ENCODE measurements at places on chromosomes 1 and 21.

GRCh38 chr21:33947451-33948095 lies 32.0 kb upstream of the ATP5PO start:
- peak; percentile 12 for DNase-seq

DNA sequence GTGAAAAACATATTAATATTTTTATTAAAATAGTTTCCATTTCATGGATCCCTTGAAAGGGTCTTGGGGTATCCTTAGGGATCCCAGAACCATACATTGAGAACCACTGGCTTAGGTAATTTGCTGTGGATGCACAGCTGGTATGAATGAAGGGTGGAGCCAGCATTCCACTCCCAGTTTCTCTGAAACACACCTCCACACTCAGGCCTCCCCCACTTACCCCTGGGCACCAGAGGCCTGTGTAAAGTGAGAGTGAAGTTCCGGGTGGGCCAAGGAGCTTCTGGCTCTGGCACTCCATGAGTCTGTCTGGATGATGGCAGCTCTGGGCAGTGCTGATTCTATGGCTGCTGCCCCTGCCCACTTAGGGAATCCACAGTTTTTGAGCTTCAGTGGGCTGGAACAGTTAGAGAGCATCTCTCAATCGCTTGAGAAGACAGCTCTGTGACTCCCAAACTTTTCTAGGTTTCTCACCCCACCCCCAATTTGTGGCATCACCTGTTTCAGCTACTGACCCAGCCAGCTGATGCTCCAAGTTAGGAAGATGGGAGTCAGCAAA lies 57.8 kb upstream of the CD1D start:
- DNase-seq: no peak

DNA sequence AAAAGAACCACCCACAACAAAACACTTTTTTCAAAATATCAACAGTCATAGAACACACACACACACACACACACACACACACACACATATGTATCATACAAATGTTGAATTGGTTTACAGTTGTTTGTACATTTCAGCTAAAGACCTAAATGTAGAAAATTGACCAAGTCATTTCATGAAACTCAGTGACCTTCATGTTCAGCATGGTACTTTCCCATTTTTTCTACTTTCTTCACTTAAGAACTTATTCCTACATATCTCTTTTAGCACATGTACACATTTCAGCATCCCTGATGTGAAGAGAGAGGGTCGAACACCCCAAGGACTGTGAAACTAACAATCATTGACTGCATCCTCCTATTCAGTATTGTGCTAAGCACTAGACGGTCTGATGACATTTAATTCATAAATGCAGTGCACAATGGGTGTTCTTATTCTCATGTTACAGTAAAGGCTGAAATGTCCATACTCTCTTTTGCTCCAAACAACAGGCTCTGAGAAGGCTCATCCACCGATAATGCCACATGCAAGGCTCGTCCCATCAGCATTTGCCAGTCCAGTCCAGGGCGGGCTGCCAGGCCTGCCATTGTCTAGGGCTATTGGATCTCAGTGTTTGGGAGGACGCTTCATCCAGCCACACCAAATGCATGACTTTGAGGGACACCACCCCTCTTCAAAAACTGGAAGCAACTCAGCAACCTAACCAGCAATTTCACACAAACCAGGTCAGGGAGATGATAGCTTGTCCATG lies 150.1 kb upstream of the RUNX1 start:
- DNase-seq: no peak

DNA sequence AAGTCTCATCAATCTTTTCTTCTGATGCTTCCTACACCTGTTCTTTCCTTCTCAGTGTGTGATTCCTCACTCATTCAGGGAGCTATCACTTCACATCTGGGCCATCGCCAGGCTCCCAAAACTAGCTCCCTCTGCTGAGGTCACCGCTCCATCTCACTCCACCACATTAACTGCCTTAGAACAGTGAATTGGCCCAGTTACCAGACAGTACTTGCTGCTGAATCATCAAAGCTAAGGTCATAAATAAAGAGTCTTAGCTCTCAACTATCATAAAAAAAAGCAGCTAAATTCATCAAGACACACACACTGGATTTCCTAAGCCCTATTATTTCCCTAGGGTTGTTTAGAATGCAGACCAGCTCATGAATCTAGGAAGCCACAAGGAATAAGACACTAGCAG lies 18.8 kb upstream of the SRM start:
- no peak for DNase-seq

DNA sequence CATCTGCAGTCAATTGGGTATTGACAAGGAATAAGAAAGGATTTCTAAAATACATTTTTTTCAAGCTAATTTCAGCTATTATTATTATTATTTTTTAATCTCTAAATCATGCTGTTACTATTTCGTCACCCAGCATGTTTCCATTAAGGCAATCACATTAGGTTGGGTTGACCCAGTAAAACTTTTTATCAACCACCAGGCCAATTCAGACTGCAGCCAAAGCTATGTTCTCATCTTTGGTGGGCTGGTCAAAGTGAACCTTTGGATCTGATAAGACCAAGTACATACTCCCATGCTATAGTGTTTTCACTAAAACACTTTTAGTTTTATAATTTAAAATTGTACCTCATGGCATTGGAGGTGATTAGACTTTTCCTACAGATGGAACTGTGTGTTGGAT lies 198.6 kb downstream of the PBX1 start:
- no peak for DNase-seq

- DNase-seq: peak; percentile 54
Measured at GRCh38 chr21:29376556-29376955, 77.8 kb downstream of the BACH1 start.

DNA sequence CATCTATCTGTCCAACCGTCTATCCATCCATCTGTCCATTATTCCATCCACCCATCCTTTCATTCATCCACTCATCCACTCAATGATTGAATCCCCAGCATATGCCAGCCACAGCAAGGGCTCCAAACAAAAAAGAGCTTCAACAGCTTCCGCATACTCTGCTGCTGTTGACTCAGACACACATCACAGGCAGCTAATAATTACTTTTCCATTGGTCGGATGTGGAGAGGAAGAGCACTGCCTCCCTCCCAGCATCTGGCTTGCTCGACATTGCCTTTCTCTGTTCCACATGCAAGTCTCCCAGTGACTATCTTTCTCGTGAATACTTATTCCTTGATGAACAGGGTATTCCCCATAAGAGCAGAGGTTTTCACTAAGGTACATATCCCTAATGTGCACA lies 176.5 kb downstream of the HIVEP3 start:
- peak; percentile 66 for DNase-seq

DNA sequence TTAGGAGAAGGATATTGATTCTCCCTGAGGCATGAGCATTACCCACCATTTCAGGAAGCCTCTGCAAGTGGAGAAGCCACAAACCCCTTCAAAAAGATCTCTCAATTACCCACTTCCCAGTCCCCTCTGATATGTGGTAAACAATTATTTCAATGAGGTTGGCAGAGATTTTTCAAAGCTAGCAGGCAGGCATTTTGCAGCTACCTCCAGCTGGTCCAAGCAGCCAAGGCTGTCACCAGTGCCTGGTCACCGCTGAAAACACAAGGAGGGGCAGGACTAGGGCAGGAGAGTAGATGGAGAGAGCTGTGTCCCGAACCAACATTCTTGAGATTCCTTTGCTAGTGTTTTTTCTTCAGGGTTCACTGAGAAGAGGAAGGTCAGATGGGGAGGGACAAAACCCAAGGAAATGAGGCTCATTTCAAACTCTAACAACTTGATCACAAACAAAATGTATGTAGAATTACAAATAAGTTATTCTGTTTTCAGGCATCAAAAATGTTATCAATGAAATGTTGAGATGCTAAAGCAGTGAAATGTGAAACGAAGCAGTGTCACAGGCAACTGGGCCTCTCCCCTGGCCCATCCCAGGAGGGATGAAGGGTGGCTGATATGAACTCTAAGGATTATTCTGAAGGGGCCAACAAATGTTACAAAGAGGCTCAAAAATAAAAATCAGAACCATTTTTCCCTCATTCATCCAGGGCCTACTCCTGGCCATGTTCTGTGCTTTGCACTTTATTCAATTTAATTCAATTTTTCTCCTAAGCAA lies 22.3 kb downstream of the APP start:
- DNase-seq: no peak
